Hematopoietic multipotent progenitor cell treated with erythropoietin and hydrocortisone succinate and interleukin-3 and kit ligand, for 15 days (in vitro differentiated cells): ENCODE measurements at places on chromosomes 4 and X.

- no peak for DNase-seq
These were observed 814.8 kb upstream of the GRID2 start for GRCh38 chr4:91488946-91489345.

- no peak for DNase-seq
These were observed 118.3 kb downstream of the CDKL5 start for GRCh38 chrX:18543738-18544137.

DNA sequence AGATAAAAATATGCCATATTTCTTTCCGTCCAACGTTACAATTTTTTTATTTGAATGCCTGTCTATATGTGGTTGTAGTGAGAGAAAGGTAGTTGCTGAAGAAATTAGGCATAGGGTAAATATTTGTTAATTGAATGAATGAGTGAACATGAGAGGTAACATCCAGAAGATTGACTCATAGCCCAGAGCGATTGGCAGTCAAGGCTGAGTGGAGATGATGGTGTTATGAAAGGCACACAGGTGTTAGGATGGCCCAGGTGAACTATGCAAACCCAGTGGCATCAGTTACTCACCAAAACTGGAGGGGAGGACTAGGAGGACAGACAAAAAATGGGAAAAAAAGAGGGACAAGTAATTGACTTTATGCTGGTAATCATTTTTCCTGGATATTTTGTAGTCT, 31.7 kb upstream of the SPRY1 start:
- no peak for DNase-seq

DNA sequence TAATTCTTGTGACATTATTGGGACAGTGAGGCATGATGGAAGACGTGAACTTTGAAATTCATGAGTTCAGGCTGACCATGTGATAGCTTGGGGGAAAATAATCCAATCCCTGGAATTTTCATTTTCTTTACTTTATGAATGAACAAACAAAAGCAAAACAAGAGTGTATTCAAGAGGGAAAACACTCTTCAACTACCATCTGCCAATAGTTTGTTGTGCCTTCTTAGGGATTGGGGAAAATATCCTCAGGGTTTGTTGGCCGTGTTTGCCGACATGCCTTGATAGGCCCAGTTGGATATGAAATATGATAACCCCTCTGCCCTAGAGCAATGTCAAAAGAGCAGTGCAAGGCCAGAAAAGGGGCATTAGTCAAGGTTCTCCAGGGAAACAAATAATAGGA, 80.8 kb upstream of the CLNK start:
- DNase-seq, result no peak

GRCh38 chr4:123922847-123923246, 526.3 kb downstream of the SPRY1 start:
- DNase-seq, result no peak

DNA sequence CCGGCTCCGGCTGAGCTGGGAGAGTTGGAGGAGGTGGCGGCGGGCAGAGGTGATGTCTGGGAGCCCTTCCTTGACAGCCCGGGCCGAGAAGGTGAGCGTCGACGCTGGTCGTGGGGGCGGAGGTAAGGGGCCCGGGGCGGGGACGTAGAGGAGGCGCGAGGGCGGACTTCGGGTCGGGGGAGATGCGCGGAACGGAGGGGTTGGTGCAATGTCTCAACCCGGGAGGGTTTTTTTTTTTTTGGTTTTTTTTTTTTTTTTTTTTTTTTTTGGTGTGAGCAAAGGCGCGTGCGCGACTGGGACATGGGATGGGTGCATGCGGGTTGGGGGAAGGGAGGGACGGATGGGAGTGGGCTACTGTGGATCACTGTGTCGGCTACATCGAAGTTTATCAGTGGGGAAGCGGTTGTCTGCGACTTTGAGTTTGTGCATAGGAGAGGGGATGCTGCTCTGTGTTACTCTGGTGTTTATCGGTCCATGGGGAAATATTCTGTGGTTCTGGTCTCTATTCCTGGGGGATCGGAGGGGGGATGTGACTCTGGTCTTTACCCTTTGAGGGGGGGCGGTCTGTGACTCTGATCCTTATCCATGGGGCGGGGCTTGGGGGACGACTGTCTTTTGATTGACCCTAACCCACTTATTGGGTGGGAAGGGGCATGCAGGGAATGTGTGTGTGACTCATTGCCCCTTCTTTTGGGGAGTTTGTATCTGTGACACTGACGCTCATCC, 537 bp downstream of the RBM10 start:
- DNase-seq, result no peak

GRCh38 chr4:5710065-5710960, 688 bp upstream of the EVC start:
- no peak for DNase-seq

DNA sequence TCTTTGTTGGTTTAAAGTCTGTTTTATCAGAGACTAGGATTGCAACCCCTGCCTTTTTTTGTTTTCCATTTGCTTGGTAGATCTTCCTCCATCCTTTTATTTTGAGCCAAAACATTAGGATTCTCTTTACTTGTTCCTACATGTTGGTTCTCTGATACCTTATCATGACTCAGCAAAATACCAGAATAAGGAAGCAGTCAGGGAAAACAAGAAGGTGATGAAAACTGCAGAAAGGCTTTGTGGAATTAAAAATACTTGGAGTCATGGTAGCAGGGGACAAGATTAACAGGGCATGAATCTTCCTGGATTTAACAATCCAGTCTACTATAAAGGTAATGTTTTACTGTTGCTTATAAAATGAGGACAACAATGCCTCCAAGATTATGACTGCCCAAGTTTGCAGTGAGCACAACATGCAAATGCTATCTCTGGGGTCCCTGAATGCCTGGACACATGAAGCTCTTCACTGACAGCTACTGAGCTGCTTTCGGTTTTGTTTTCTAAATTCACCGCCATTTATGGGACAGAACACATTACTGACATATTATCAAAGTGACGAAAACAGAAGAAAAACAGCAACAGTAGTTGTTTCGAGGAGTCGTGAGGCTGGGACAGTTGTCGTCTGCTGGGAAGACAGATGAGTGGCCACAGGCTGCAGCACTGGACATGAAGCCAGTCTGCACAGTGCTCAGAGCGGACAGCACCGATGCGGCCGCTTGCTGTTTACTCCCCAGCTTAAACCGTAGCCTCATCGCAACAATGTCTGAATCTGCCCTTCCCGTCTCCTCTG, 174.5 kb upstream of the DKK2 start:
- no peak for DNase-seq

- DNase-seq, result no peak
These were observed 336.3 kb upstream of the PITX2 start for GRCh38 chr4:110959041-110959643.

DNA sequence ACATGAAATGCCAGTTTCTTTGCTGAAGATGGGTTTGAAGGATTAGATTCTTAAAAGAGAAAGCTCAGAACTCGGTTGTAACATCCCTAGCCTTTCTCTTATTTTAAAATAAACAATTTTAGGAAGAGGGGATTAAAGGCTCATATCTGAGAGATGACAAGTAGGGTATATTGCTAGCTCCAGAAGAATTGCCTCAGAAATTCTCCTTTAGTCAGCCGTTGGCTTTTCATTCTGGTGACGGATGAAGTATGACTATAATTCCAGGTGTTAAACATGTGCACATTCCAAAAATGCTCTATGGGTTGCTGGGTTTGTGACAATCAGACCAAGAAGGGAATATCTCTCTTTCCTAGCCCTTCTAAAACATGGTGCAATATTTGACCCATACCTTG, 17.8 kb downstream of the DKK2 start:
- DNase-seq, result no peak

- DNase-seq, result no peak
These were observed 2.7 kb downstream of the ADGRL3 start for GRCh38 chr4:61202638-61203435.

GRCh38 chr4:154367659-154368058, 123.9 kb downstream of the DCHS2 start:
- DNase-seq, result no peak

DNA sequence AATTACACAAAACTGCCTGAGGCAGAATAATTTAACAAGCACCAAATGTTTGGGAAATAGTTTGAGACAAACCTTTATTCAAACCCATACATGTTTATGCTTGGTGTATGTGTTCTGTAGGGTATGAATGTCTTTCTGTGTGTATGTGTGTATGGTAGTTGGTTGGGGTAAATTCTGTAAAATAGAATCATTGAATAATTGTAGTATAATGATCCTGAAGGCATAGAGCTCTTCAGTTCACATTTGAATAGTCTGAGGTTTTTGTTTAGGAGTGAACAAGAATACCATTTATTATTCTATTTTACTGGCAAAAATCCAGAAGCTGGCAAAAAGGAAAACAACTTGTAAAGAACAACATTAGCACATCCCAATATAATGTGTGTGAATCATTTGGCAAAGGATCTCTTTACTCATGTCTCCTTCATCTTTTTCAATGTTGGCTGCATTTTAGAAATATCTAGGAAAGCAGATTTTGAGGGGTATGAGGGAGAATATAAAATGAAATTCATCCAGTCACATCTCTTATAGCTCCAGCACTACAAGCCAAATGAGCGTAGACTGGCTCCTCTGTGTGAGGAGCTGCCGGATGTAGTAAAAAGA, 360.0 kb downstream of the CHIC1 start:
- DNase-seq, result no peak

DNA sequence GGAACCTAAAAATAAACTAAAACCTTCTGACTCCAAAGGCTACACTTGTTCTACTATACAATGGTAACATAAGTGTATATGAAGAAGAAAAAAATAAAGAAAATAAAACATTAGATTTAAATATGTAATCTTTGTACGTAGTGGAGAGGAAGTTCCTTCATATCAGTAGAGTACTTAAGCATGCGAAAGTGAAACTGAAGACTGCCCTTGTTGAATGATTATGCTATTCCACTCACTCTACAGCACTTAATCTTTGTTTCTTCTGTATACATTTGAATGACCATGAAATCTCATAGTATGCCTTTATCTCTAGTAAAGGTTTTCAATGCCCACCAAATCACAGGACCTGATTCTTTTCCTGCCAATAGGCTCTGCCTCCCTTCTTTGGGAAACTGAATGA, 78.9 kb downstream of the NDST3 start:
- no peak for DNase-seq

GRCh38 chr4:156865451-156865850, 106.1 kb downstream of the PDGFC start:
- no peak for DNase-seq

- no peak for DNase-seq
These were observed 204.6 kb upstream of the DIAPH2 start for GRCh38 chrX:96480081-96480480.

DNA sequence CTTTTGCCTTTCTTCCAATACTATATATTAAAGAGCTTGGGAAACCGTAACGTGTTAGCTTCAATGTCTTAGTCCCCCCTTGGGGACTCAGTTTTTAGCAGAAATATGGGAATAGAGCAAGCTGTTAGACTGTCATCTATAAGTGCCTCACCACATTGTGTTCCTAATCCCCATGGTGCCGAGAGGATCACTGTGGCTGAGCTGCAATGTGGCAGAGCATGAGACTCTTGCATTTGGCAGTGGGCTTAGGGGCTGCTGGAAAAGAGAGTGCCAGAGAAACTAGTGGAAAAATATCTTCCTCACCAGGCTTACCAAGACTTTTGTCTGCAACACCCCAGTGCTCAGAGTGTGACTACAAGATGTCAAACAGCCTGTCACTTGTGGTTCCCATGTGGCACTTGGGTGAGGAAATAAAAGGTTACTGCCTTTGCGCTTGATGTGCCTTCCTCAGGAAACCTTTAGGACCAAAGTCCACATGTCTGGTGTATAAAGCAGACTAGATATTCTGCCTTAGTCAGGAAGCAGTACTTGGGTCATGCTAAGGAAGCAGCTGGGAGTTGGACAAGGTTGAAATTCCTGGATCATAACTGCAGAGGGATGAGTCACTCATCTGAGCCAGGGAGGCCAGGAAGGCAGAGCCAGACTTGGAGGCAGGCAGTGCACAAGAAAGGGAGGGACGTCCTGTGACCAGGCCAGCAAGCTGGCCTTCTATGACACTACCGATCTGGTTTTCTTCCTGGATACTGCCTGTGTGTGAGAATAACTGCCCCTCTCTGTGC, 9.7 kb upstream of the MAGEA4 start:
- no peak for DNase-seq

GRCh38 chr4:98394134-98394533, 132.9 kb downstream of the RAP1GDS1 start:
- no peak for DNase-seq

DNA sequence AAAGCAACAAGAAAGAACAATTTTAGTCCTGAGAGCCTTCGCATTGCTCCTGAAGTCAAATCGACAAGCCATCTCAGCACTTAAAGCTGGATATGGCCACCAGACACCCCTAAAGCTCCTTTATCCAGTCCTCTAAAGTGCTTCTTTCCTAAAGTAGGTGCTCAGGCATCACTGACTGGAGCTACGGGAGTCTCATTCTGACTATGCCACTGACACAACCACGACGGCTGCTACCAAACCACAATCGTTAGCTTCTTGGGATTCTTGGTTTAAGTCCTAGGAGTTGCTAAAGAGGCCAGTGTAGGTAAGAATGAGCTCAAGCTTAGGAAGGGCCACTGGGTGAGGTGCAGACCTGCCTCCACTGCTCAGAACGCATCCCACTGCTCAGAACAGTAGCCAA, 1.0 kb downstream of the SLC10A6 start:
- DNase-seq, result no peak

GRCh38 chrX:69389101-69389501, 115.0 kb upstream of the NALF2 start:
- DNase-seq, result no peak

- no peak for DNase-seq
These were observed 4.0 kb downstream of the MAGEB2 start for GRCh38 chrX:30219372-30219771.

DNA sequence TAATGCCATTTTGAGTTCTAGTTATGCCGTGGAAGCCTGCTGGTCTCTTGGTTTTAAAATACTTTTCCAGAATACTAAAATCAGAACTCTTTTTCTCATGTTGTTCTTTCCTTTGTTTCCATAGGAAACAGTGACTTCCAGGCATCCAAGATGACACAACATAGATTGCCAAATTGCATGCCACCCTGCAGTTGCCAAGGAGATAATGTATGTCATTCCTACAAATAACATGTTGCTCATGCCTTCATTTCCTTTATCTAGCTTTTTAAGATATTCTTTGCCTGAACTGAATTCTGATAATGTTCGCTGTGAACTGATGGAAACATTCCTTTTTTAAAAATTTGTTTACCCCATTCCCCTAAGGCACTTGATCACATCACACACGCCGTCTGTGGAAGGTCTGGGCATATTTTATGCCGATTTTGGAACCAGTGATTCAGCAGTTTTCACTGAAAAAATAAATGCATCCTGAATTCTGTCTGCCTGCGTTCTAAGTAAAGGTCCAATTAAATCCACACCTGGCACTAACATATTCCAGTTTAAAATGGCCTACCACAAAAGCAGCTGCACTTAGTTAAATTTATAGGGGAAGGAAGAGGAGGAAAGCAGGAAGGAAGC, 38.0 kb upstream of the COX7B2 start:
- DNase-seq, result no peak

- DNase-seq, result no peak
These were observed 345.1 kb upstream of the TACR3 start for GRCh38 chr4:104064646-104065577.
